ENCODE measurements at places on chromosomes 1 and 21.

GRCh38 chr1:232974971-232975370 is 24.6 kb downstream of the NTPCR start:
- peaks cover 11% of the 10 kb centered on the region for H3K4me1 ChIP-seq
- H3K27ac ChIP-seq, result no peak overlapping the region
- DNase-seq, result no peak
- peaks cover 18% of the 10 kb centered on the region for H3K36me3 ChIP-seq

- H3K4me1 ChIP-seq, result peaks cover 18% of the 10 kb centered on the region
- H3K4me3 ChIP-seq, result no peak overlapping the region
- H3K36me3 ChIP-seq, result peaks cover 20% of the 10 kb centered on the region
Observed at GRCh38 chr1:169879034-169879840, 14.5 kb downstream of the SCYL3 start.

- peaks cover 42% of the 10 kb centered on the region for H3K27me3 ChIP-seq
- no peak overlapping the region for H3K27ac ChIP-seq
- H3K4me1 ChIP-seq, result no peaks in the 10 kb centered on the region
- no peak overlapping the region for H3K4me3 ChIP-seq
Observed at GRCh38 chr1:17689011-17689410, 66.1 kb upstream of the ACTL8 start.

- no peaks in the 10 kb centered on the region for H3K27me3 ChIP-seq
- no peak overlapping the region for H3K27ac ChIP-seq
- H3K4me3 ChIP-seq, result no peak overlapping the region
- no peaks in the 10 kb centered on the region for H3K4me1 ChIP-seq
Observed at GRCh38 chr1:190104961-190105360, 372.7 kb downstream of the BRINP3 start.

GRCh38 chr1:6490181-6491080 is 1.0 kb downstream of the PLEKHG5 start:
- H3K27ac ChIP-seq, result peak overlapping the region; percentile 92
- DNase-seq, result peak; percentile 27
- peak overlapping the region; percentile 89 for H3K4me3 ChIP-seq
- H3K27me3 ChIP-seq, result peaks cover 15% of the 10 kb centered on the region
- peaks cover 2% of the 10 kb centered on the region for H3K36me3 ChIP-seq
- H3K4me1 ChIP-seq, result peaks cover 28% of the 10 kb centered on the region

Measured in T-helper 17 cell (primary cell).